HTR-8/SVneo (cell line): ENCODE measurements at places on chromosomes 7 and 10.

DNA sequence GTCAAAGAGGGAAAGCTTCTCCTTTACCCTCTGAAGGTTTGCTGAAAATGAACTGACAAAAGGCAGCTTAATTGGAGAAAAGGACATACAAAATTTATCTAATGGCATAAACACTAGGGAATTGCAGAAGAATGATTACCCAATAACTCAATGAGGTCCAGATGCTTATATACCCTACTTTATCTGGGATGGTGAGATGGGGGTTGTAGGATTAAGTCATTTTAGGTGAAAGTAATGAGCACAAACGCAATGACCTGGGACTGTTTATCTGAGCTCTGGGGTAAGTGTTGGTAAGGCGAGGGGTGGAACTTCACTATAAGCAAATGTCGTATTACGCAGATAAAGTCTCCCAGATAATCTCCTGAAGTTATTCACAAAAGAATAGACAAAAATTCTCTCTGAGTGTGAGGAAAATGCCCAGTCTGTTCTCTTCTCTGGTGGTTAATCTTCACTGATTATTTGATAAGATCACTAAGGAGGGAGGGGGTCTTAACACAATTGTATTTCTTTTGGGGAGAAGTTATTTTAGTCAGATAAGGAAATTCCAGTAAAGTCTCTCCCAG, 1067.8 kb downstream of the DNAJB9 start:
- no peak for DNase-seq

DNA sequence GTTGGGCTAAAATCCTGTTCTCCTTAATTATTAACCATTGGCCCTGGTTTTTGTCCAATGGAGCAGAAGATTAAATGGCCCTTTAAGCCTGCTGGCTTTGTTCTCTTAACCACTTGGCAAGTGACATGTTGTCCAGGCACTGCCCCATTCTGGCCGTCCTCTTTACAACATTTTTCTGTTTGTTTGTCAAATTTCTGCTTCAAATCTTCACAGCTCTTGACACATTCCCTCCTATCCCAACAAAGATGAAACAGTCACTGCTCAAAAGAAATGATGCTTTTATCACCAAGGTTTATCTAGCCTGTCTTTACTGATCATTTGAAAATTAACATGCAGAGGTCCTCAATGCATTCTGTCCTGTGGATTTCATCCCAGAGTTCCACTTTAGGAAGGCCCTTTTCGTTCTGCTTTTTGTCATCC, 700.4 kb downstream of the KCNMA1 start:
- no peak for DNase-seq

GRCh38 chr10:43735907-43736306, 87.2 kb upstream of the ZNF32 start:
- DNase-seq, result no peak

GRCh38 chr7:135998081-135998480, 20.9 kb upstream of the MTPN start:
- no peak for DNase-seq

DNA sequence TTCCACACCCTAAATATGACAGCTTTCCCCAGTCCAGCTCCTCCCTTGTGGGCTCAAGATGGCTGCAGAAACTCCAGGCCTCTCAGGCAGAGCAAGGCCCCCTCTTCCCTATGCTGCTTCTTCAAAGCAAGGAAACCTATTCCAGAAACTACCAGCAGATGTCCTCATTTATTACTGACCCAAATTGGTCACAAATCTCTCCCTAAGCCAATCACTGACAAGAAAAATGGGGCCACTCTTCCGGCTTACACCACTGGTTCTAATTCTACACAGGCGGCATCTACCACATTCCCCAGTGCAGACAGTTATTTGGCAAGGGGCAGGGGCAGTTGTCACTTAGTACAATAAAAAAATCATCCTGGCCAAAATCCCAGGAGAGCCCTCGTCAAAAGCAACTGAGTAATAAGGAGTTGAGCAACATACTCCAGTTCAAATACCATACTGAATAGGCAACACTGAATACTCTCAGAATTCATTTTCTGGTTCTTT, 150.4 kb downstream of the SFMBT2 start:
- DNase-seq, result peak; percentile 79

- no peak for DNase-seq
Measured at GRCh38 chr7:142908921-142909890, 23.7 kb upstream of the TRPV6 start.

DNA sequence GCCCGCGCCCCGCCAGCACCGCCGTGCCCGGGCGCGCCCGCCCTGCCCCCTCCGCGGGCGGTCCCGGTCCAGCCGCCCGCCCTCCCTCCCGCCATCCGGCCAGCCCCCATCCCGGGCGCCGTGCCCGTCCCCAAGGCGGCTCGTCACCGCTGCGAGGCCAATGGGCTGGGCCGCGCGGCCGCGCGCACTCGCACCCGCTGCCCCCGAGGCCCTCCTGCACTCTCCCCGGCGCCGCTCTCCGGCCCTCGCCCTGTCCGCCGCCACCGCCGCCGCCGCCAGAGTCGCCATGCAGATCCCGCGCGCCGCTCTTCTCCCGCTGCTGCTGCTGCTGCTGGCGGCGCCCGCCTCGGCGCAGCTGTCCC, at the start of gene HTRA1:
HTRA1 (plus strand) TSS at position 187 of the 362 bp plus-strand sequence; CDS start at position 287, 100 bp downstream.
- DNase-seq, result peak; percentile 36

GRCh38 chr10:115982076-115982475, 290.9 kb downstream of the GFRA1 start:
- no peak for DNase-seq

- no peak for DNase-seq
Measured at GRCh38 chr10:15842556-15843169, 17.6 kb downstream of the MINDY3 start.
